WERI-Rb-1 (cell line): ENCODE measurements at places on chromosomes 1 and 21.

DNA sequence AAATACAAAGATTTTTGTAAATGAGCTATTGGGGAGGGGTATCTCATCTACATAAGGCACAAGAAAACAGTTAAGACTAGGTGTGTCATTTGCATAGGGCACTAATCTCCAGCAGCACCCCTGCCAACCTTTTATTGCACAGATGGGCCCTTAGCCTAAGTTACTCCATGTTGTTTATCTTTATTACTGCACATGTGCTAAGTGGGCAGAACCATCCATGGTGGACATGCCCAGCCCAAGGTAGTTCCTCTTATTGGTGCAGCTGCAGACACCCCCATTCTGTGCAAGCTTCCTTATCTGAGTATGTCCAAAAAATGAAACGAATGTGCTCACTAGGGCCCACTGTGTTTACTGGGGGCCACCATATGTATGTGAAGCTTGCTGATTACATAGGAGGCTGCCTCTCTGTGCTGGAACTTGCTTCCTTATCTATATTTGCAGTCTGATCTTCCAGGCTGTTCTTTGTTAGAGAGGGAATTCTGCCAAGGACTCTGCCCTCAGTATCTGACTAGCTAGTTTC is 77.3 kb upstream of the NEK7 start:
- DNase-seq, result no peak

DNA sequence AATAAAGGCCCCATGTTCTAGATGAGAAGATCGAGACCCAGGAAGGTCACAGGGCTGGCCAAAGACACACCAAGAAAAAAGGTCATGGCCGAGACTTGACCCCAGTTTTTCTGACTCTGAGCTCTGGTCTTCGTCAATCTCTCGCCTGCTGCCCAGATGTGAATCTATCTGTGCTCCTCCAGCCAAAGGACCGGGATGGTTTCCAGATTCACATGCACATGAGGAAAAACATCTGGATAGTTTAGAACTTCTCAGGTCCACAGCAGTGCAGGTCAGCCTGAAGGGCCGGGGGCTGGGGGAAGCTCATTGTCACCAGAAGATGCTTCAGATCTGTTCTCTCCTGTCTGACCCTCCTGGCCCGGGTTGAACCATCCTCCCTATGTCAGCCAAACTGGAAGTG is 49.0 kb downstream of the KCNN3 start:
- no peak for DNase-seq

GRCh38 chr1:215417122-215417521 is 150.0 kb upstream of the KCTD3 start:
- DNase-seq, result no peak

- no peak for DNase-seq
Observed at GRCh38 chr1:234875953-234876855, 252.4 kb downstream of the TOMM20 start.

GRCh38 chr1:62800825-62801306 is 16.9 kb downstream of the ATG4C start:
- DNase-seq, result no peak

- DNase-seq, result peak; percentile 22
Observed at GRCh38 chr1:81549588-81550127, 251.1 kb upstream of the ADGRL2 start.

- DNase-seq, result no peak
Observed at GRCh38 chr1:78762113-78762512, 112.5 kb downstream of the IFI44 start.

GRCh38 chr1:156496211-156496761 is 4.3 kb downstream of the MEF2D start:
- peak; percentile 98 for DNase-seq

DNA sequence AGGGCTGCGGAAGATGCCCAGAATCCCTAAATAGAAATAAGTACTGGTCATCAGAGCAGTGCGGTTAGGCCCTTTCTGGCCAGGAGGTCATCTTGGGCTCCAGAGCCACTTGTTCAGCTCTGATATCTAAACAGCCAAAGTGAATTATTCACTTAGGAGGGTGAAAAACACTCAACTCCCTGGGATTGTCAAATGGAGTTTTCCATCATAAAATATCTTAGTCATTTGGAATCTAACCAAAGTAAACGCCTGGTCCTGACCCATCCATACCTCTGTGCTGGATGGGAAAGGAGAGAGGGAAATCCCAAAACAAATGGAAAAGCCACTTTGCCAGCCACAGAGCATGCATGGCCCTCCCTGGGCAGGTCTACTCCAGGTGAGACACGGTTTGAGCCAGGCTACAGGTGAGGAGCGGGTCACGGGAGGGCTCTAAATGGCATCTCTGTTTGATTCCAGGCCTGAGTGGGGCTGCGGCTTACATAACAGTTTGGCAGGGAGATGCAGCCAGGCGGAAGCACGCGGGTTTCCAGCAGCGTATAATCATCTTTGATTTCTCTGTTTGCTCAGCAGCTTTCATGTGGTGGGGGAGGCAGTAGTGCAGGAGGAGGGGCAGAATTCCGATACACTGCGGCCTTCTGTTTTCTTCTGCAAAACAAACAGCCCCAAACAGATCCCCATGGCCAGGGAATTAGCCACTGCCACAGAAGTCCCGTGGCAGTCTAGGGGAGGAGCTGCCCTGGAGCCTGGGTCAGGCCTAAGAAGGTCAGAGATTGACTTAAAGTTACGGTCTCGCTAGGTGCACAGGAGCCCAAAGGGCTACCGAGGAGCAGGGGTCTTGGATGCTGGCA is 59.1 kb upstream of the ZNF648 start:
- no peak for DNase-seq

DNA sequence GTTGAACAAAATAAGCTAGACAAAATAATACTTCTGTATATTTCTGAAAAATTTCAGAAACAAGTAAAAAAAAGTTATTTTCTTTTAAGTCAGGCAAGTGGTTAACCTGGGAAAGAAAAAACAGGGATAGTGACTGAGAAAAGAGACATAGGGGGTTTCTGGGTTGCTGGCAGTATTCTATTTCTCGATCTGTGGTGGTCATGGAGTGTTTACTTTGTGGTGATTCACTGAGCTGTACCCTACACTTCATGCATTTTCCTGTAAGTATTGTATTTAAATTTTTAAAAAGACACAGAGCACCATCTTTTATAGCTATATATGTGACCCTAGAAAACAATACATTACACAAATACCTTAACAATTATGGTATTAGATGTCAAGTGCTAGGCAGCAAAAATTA is 58.2 kb downstream of the ZNF644 start:
- DNase-seq, result no peak

DNA sequence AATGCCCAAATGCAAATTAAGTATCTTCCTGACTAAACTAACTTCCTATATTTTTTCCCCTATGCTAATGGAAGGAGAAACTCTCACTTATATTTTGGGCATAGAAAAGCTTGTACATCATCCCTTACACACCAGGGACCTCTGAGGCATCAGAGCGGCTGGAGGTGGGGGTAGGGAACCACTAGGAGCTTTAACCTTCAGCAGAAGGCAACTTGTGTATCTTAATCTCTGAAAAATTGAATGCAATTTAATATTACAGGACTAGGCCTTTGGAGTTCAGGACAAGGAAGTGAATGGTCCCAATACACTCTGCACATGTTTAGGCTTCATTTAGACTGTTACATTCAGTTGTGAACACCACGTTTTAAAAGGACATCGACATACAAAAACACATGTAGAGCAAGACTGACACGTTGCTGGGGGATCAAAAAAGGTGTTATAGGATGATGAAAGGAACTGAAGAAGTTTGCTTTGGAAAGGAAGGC is 85.9 kb downstream of the NAV1 start:
- no peak for DNase-seq

DNA sequence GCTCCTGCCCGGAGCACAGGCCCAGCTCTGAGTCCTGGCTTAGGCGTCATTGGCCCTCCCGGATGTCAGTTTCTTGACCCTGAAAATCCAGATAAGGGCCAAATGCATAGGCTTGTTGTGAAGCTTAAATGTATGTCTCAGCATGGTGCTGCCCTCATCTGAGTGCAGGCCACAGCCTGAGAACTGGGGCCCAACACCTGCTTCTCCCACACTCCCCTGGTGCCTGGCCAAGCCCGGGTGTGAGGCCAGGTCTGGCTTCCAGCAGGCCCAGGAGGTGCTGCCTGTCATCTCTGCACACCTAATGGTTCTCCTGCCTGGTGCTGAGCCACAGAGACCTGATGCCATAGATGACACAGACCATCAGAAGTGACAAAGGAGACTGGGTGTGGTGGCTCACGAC is 14.0 kb downstream of the MX2 start:
- no peak for DNase-seq

- DNase-seq, result no peak
Observed at GRCh38 chr1:14791654-14792053, 193.2 kb downstream of the KAZN start.

DNA sequence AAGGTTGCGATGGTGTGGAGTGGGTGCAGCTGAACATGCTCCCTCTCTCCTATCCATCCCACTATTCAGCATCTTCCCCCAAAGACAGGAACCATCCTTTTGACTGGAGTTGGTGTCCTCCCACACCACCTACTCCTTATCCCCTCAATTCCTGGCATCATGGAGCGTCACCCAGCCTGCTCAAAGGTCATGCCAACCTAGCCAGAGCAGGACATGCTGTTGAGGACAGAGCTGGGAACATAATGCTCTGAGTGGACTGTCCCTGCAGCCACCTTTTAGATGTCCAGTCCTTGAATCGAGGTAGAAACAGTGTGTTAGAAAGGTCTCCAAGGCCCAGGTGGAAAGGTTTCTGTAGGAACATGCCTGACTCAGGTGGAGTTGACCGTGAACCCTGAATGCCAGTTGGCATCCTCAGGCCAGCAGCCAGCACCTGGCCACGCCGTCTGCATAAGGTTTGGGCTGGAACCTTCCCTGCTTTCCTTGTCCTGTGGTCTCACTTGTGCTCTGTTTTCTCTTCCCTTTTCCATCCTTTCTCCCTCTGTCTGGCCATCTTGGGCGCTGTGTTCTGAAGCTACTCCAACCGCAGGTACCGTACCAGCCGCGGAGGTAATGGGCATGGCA is 52.2 kb upstream of the CNTN2 start:
- DNase-seq, result no peak

DNA sequence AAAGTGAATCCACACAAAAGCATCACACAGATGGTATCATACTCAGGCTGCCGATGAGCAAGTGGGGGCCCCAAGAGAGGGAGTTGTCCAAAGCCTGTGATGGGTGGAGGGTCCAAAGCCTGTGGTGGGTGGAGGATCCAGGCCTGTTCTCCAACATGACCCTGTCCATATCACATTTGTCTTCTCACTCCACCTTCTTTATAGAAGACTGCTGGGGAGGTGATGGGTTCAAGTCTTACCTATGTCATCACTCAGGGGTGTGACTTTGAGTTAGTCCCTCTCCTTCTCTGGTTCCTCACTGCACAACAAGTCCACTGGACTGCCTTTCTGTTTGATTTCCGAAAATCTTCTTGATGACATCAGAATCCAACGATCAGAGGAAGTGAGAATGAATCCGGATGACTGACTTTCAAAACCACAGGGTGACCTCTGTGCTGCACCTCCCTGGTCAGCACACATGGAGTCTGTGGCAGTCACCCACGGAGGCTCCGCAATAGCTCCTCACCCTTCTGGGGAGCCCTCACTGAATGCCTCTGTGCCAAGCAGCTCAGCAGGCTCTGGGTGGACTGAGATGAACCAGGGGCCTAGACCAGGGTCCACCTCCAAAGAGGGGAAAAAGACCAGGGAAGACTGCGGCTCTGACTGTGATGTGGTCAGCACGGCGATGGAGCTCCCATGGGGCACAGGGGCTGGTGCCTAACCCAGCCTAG is 166.8 kb downstream of the HIVEP3 start:
- no peak for DNase-seq

GRCh38 chr1:226739696-226740065 is 599 bp upstream of the ITPKB start:
- DNase-seq, result no peak

GRCh38 chr1:57860325-57860724 is 436.5 kb upstream of the DAB1 start:
- no peak for DNase-seq

GRCh38 chr1:26820784-26821269 is 5.7 kb upstream of the ZDHHC18 start:
- DNase-seq, result no peak

DNA sequence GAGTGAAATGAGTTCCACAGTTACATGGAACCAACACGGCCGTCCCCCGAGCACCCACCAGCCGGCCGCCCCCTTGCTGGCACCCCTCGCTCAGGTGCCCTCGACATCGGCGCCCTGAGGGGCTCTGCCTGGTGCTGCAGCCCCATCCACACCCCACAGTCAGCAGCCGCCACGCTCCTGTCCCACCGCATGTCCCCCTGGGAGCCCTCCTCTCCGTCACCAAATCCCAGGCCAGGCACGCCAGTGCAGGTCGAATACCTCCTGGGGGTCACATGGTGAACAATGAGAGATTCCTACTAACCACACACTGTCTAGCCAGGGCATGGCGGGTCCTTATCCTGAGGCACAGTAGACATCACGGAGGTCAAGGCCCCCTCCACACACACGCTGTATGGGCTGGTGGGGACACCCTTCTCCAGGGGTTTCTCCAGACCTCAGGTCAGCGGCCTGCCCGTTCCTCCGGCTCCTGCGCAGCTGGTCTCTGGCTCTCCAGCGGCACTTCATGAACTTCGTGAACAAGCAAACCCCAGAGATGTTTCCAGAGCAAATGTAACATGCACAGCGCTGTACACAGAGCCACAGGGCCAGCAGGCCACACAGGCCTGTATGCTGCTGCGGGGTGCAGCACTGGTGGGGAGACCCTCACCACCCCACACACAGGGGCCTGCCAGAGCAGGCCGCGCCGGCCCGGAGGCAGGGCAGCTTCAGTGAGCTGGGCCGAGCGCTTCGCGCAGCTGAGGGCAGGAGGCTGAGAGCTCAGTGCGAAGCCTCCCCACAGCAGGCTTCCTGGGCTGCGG is 21.8 kb downstream of the POFUT2 start:
- peak; percentile 7 for DNase-seq

- no peak for DNase-seq
Observed at GRCh38 chr21:35043549-35043948, 5.6 kb downstream of the RUNX1 start.

DNA sequence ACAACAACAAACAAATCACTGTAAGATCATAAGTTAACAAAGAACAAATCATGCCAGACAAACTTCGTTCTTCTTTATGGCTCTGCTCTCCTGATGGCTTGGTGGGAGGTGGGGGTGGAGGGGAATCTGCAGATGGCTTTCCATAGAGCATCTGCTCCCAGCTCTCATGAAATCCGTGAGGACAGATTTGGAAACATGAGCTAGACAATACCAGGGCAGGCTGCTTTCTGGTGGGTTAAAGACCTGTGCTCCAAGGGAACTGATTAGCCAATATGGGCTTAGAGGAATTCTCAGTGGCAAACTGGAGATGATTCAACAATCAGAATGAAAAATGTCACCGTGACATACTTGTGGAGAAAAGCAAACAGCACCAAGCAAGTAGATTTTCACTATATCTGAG is 69.4 kb upstream of the TLR5 start:
- DNase-seq, result peak; percentile 47

DNA sequence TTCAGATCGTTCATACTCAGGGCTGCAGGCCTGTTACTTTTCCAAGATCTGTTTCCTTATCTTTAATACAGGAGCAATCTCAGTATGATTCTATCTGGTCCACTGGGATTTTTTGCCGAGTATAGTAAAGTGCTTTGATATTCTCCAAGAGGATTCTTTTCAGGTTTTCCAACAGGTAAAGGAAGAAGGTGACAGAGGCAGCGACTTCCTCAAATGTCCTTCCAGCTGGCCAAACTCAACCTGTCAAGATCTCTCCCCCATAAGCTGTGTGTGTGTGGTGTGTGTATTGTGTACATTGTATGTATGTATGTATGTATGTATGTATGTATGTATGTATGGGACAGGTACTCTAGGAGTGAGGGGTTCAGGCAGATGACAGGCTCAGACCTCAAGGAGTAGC is 1.1 kb downstream of the AKR1A1 start:
- DNase-seq, result no peak
